ENCODE measurements at places on chromosomes 5 and 9. TPM values are rescaled to one million over a fixed set of nuclear protein-coding genes. Genes with fewer than 3 reads are reported as not detected.
A peak's percentile ranks its signal among the peaks of the same experiment; 100 is the strongest.

The PCDHGA9 gene
- total RNA-seq = not detected

GRCh38 chr5:181198905-181199519 lies 6.0 kb downstream of the TRIM7 start:
- DNase-seq = no peak

The FLT4 gene
- total RNA-seq = 11.1 TPM

The TRIM7 gene
- 0.72 TPM for total RNA-seq

GRCh38 chr5:100901821-100902341 lies 1.2 kb downstream of the ST8SIA4 start:
- peak; percentile 37 for DNase-seq

DNA sequence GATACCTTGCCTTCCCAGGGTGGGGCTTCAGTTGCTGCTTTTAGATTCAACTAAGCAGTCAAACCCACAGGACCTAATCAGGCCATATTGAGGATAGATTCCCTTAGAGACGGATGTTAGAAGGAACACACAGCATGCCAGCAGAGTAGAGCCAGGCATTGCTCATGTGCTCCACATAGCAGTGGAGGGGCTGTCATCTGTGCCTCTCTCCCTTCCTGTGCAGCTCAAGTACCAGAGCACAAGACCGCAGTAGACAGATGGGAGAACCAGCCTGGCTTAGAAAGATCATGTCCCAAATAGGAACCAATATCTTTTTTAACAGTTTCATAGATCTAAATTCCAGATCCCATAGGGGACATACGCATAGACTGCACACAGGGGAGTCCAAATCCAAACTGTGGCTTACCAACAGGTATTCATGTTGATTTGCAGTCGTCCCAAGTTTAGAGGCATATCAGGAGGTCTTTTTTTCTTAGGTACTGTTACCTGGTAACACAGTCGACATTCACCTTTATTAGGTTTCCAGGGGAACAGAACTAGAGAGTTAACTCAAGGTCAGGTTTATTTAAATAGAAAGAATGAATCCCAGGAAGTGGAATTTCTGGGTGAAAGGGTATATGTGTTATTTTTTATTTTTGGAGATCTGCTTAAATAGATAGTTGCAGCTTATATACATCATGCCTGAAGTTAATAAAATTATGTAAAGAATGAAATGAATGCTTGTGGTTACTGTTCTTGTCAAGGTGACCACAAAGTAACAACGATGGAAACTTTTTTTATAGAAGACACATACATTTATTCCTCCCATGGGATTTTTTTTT lies 43.5 kb upstream of the PCAT7 start:
- DNase-seq = no peak

The PTGR1 gene
- not detected for total RNA-seq

The CARD6 gene
- total RNA-seq = 0.39 TPM

DNA sequence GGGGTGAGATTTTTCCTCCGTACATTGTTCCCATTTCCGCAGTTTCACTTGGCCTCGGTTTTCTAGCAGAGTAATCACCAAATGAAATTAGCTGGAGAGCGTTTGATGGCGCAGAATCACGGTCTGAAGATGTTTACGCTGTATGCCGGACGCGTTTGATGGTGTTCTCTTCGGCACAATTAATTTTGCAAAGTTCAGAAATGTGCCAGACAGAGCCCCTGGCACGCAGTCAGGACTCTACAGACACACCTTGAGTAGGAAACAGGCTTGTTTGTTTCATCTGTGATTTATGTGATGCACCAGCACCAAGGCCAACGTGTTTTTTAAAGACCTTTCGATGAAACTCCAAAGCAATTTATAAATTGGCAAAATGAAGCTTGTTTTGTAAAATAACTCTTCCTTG lies 863 bp upstream of the LIFR start:
- no peak for DNase-seq

DNA sequence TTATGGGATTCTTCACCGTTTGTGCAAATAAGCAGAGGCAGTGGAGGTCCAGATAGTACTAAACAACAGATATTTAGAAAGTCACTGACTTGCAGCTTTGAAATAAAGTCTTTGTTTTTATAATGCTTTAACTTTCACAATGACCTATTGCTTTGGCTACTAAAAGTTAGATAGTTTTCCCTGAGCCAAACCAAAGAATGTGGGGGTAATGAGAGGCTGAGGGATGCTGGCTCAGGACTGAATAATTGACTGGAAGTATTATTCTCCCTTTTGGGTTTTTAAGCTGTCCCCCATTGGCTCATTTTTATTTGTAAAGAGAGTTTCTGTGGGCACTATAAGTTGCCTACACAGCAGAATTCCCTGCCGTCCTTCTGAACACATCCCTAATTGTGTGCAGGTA lies 99.2 kb upstream of the ACTBL2 start:
- DNase-seq = no peak

GRCh38 chr5:67610186-67610912 lies 413.8 kb upstream of the CD180 start:
- DNase-seq = no peak

DNA sequence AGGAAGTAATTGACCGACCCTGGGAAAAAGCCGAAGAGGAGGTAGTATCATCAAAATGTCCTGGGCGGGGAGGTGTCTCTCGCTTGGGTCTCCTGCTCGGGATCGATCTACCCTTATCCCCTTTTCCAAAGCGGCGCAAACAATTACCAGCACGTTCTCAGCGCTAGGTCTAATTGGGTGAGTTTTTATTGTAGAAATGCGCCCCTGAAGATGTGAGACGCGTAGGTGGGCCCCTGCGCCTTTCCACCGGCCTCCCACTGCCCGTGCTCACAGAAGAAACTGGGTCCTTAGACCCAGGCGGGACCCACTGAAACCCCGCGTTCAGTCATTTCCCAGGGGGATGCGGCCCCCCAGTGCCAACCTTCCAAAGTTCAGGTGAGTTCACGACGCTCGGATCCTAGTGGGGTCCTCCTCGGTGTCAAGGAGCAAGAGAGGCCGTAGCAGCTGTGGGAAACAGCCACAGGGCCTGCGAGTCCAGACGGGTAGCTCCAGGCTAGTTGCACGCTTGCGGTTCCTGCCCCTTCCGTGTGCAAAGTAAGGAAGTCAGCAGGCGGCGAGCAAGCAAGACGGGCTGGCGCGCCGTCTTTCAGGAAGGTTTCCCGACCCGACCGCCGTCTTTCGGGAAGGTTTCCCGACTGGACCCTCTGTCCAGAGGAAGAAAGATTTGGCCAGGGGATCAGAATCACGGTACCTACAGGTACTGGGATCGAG lies 1.5 kb downstream of the SMIM32 start:
- no peak for DNase-seq

GRCh38 chr9:114059047-114059803 lies 18.9 kb downstream of the AMBP start:
- DNase-seq = no peak

The ZER1 gene
- 35.9 TPM for total RNA-seq

GRCh38 chr9:109931623-109932022 lies 151.6 kb downstream of the PALM2AKAP2 start:
- no peak for DNase-seq

DNA sequence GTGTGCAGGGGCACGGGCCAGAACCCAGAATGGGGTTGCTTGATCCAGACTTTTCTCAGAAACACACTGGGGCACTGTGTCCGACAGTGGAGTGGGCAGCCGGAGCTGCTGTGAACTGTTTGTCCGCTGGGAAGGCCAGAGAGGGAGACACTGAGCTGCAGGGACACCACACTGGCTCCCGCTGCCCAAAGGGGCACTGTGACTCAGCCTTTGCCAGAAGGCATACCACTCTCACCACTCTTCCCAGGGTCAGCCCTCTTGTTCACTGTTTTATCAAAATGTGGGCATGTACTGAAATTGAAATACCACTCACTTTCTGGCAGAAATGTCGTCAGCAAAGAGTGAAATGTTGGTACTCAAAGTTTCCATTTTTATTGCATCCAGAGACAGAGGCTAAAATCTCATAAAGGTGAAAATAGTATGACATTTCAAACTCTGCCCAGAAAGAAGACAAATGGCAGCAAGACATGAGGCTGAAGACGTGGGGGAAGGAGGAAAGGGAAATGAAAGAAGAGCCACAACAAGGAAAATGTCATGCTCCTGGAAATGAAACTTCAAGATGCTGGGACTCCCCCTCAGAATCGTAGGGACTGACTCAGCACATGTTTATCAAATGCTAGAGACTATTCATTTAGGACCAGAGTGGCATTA lies 4.5 kb upstream of the IL7R start:
- no peak for DNase-seq

DNA sequence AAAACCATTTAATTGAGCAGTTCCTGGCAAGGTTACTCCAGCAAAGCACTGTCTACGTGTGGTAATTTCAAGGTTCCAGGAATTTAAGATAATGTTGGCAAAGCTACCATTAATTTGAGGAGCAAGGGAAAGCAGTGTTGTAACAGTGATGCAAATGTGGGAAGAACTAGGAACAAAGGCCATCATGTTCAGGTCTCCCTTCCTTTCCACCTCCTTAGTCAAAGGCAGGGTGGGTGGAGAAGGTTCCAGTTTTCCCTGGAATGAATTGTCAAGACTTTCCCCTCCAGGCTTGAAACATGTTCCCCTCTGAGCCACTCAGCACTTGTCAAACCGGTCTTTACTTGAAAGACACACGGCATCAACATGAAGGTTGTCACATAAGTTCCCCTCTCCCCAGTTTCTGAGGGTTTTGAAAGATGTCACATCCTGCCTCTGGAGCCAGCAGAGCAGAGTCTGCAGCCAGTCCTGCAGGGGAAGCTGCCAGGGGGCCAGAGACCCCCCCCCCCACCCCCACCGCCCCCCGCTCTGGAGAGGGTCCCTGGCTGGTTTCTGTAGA lies 226.0 kb downstream of the GAS1 start:
- no peak for DNase-seq

DNA sequence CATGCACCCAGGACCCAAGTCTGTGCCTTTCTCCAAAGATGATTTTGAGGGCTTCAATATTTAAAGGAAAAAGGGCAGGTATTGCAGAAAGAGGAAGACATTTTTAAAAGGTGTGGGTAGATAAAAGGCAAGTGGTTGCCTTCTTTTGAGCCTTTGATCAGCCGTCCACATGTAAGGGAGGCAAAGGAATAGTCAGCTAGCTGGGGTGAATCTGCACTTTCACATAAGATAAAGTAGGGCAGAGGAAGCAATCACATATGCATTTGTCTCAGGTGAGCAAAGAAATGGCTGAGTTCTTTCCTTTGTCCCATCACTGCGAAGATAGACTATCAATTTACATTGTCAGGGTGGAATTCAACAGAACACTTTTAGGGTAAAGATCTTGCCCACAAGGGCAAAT lies 19.9 kb downstream of the MGAT1 start:
- no peak for DNase-seq

The OCLN gene
- total RNA-seq = 2.9 TPM

DNA sequence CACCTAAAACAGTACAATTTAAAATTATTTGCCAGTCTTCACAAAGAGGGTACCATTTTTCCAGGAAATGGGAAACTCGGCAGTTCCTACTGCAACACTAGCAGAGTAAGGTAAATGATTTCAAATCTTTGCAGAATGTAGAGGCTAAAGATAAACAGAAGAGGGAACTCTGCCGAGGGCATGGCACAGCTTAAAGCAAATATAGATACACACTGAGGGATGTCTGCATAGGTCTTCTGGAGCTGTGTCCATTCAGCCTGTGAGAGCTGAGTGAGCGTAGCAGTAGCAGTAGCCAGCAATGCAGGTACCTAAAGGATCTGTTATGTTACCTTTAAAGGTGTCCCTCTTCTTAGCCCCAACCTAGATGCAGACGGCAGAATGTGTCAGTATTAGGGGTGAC lies 17.5 kb downstream of the CDKL3 start:
- no peak for DNase-seq

DNA sequence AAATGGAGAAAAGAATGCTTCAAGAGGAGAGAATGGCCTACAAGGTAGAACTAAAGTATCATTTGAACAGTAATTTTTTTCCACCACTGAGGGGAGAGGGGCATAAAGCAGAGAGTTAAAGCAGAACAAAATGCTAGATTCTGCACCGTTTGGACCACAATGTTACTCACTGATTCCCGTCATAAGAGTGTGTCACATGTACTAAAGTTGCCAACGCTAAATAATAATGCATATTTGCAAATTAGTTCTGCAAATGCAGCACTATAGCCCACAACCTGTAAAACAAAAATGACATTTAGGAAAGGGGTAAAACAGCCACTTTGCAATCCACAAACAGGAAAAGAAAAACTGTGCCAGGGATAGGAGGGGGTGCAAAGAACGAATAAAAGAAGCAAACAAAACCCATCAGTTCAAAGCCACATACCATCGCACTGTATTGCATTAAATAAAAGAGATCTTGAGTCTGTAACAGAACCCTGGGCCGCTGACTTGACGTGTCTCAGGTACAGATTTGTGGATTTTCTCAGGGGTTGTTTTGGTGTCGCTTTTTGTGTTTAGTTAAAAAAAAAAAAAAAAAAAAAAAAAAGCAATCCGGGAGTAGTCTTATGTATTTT lies 7.7 kb upstream of the NFIB start:
- no peak for DNase-seq

- no peak for DNase-seq
These were observed 18.1 kb upstream of the ARRDC3 start for GRCh38 chr5:91401175-91401574.

The PIP5K1B gene
- 0.43 TPM for total RNA-seq

DNA sequence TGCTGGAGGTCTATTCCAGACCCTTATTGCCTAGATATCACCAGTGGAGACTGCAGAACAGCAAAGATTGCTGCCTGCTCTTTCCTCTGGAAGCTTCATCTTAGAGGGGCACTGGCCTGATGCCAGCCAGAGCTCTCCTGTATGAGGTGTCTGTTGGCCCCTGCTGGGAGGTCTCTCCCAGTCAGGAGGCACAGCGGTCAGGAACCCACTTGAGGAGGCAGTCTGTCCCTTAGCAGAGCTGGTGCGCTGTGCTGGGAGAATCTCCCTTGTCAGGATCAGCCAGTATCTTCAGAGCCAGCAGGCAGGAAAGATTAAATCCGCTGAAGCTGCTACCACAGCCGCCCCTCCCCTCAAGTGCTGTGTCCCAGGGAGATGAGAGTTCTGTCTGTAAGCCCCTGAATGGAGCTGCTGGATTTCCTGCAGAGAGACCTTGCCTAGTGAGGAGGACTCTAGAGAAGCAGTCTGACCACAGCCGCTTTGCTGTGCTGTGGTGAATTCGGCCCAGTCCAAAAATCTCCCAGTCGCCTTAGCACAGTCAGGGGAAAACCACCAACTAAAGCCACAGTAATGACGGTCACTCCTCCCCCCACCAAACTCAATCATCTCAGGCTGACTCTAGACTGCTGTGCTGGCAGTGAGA lies 124.1 kb downstream of the JAKMIP2 start:
- DNase-seq = no peak

The SLC36A2 gene
- not detected for total RNA-seq

GRCh38 chr9:14365670-14366069 lies 51.7 kb upstream of the NFIB start:
- no peak for DNase-seq

- DNase-seq = no peak
These were observed 31.4 kb downstream of the KCTD16 start for GRCh38 chr5:144202072-144202471.

The ARHGEF37 gene
- total RNA-seq = not detected

- no peak for DNase-seq
These were observed 42.7 kb upstream of the PALM2AKAP2 start for GRCh38 chr9:109737295-109737694.

The TNPO1 gene
- total RNA-seq = 76.5 TPM

DNA sequence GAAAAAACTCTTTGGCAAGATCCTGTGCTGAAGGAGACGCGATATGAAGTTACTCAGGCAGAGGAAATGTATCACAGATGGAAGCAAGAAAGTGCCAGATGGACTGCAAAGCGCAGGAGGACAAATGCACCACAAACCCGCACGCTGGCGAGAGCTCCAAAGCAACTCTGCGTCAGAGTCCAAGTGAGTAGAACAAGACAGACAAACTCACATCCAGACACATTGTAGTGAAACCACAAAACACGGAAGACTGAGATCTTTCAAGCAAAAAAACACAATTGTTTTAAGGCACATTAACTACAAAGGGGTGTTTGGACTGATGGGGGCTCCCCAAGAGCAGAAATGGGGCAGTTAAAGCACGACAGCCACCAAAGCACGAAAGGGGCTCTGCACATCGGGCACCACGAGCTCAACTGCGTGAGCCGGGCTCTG lies 39.2 kb upstream of the NKD2 start:
- DNase-seq = no peak
